ENCODE measurements at places on chromosomes 5 and 9.

- DNase-seq: no peak
Measured at GRCh38 chr9:121966706-121967105, 126.4 kb downstream of the TTLL11 start.

DNA sequence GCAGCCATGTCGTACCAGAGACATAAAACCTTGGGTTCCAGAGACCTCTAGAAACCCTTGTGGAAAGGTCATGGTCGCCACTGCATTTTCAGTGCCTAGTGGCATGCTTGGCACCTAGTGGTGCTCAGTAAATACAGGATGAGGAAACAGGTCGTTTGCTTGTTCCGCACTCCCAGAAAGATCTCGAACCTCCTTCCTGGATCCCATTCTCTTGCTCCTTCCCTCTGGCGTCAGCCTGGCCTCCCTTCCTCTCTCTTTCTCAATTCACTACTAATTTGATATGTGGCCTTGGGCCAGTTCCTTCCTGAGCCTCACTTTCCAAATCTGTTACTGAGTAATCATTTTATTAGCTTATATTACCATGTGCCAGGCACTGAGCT, 4.4 kb downstream of the NDST1 start:
- no peak for DNase-seq

DNA sequence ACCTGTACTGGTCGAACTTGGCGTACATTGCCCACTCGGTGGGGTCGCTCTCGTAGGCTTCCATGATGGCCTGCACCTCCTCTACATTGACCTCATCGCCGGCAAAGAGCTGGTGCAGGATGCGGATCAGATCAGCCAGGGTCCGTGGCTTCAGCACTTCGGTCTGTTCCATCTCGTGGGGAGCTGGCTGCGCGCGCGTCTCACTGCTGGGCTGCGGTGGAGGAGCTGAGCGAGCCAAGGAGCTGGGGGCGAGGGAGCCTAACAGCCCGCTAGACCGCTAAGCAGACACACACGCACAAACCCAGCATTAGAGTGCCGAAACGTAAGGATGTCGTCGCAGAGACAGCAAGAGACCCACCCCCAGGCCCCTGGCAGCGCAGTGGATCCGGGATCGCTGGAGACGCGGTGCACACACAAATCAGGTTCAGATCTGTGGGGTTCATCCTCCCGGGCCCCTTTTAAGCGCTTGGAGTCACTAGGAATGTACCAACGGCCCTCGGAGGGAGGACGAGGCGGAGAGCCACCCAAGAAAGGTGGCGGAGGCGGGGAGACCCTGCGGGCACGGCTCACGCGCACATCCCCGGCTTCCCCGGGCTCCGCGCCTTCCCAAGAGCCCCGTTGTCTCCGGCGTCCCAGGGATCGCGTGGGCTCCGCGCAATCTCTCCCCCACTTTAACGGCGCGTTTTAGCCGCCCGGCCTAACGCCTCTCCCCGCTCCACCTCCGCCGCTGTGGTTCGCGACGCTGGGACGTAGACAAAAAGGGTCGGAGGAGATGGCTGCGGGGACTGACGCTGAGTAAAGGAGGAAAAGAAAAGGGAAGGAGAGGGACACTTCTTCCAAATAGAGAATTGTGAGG, at the start of gene CDO1:
TSS of gene CDO1 (minus strand) at position 434 of the 856 bp plus-strand sequence. CDS start at position 172, 262 bp downstream.
- DNase-seq: no peak

- no peak for DNase-seq
Measured at GRCh38 chr9:118121361-118121760, 417.2 kb downstream of the TLR4 start.

DNA sequence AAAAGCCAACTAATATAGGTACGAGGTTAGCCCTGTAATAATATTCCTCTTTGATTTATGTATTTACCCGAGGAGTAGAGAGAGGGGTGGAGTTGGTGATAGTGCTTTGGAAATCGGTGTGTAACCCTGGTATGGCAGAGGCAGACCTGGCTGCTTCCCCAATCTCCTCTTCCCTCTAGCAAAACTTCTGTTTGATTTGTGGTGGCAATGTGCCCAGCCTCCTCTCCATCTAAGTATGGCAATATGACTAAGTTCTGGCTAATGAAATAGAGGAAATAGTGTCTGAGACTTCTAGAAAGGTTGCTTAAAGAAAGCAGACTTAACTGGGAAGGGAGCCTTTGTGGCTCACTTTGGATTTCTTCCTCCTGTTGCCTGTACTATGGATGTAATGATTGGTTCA, 491.1 kb downstream of the ENC1 start:
- no peak for DNase-seq

GRCh38 chr5:137622850-137623249, 113.0 kb downstream of the KLHL3 start:
- no peak for DNase-seq

DNA sequence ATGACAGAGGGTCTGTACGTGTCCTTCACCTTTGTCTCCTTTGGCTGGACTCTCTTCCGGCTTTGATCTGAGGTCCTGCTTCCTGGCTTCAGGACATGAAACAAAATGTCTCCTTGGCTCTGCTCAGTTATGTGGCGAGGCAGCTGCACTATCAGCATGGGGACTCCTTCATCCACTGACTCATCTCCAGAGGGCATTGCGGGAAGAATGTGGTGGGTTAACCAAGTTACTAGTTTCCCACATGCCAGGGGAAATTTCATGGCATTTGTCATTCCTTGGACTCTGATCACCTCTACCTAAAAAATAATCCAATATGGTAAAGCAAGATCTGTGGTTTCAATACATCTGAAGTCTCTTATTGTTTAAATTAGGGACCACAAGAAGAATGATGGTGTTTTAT, 259.7 kb downstream of the MED10 start:
- no peak for DNase-seq

- no peak for DNase-seq
Measured at GRCh38 chr5:141223112-141223783, at the start of gene PCDHB14. PCDHB14 (plus strand) TSS chr5:141223343; CDS start chr5:141223506, 163 bp downstream.

DNA sequence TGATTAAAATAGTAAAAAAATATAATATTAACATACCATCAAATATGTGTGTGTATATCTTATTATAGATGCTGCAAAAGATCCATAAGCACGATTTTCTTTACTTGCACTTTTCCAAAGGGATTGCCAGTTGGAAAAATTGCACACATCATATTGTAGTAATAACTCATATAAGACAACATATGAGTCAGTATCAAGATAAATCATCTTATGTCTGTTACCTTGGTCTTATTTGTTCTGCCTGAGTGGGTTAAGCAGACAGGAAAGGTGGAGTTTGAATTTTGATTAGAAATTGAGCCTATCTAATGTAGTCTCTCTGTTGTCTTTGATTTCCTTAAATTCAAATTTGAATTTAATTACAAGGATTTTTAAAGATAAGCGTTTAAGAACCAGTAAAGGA, 24.6 kb downstream of the LYSMD3 start:
- no peak for DNase-seq

DNA sequence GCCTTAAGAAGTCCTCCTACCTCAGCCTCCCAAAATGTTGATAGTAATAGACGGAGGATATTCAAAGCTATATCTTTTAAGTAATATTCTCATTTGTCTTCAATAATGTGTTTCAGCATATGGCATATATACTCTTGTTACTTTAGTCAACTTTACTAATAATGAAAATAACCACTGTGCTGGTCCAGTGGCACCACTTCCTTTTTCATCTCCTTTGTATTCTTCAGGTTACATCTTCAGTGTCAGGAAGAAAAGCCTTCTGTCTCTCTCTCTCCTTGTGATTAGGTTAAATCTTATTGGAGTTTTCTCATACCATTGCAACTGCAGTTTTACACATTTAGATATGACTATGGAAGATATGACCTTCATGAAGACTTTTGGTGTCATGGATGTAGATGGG, 31.3 kb downstream of the PARP8 start:
- no peak for DNase-seq

DNA sequence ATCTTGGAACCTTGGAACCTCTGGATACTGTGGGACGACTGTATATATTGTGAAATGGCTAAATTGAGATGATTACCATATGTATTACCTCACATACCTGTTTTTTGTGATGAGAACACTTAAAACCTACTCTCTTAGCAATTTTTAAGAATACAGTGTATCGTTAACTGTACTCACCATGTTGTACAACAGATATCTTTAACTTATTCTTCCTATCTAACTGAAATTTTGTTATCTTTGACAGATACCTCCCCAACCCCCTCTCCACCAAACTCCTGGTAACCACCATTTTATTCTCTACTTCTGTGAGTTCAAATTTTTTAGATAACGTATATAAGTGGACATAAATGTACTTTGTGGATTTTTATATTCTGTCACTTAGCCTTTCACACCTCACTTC, 126.5 kb downstream of the ZCCHC7 start:
- DNase-seq: no peak

DNA sequence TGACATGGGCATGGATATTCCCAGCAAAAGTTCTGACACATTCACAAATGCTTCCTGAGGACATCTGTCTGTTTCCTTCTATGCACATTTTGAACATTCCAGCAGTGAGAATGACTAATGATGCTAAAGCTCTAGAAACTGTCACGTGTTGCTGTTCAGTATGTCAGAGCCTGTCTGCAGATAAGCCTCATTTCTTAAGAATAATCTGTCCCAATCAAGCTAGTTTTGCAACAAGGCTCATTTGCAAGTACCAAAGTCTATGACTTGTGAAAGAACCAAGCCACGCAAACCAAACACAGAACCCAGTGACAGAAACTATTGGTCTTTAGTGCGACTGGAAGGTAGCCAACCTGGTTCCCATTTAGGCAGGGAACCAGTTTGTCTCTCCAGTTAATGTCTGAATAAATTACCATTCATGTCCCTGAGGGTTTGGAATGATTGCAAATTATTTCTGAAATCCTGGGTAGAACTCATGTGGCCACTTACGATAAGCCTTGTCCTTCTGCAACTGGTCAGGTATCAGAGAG, 178.5 kb downstream of the C9orf152 start:
- no peak for DNase-seq

GRCh38 chr9:124980431-124980830, 39.5 kb upstream of the GOLGA1 start:
- DNase-seq: no peak

- no peak for DNase-seq
Measured at GRCh38 chr5:10423022-10423421, 18.7 kb upstream of the ROPN1L start.

- DNase-seq: no peak
Measured at GRCh38 chr9:5840788-5841187, 7.9 kb upstream of the ERMP1 start.

- no peak for DNase-seq
Measured at GRCh38 chr5:168772316-168772961, 193.3 kb upstream of the PANK3 start.

DNA sequence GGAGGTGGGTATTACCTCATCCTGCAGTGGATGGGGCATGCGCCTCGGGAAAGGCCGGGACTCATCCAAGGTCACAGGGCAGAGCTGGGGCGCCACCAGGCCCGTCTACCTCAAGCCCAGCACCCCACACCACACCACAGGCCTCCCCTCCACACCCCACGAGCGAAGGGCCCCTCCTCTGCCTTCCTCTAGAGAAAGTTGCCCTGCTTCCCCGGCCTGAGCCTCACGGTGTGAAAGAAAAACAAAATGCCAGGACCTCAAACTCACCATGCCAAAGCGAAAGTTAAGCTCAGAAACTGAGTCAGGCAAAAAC, 161.1 kb downstream of the COL23A1 start:
- no peak for DNase-seq

- DNase-seq: no peak
Measured at GRCh38 chr5:122316656-122317055, 4.6 kb downstream of the SNCAIP start.

DNA sequence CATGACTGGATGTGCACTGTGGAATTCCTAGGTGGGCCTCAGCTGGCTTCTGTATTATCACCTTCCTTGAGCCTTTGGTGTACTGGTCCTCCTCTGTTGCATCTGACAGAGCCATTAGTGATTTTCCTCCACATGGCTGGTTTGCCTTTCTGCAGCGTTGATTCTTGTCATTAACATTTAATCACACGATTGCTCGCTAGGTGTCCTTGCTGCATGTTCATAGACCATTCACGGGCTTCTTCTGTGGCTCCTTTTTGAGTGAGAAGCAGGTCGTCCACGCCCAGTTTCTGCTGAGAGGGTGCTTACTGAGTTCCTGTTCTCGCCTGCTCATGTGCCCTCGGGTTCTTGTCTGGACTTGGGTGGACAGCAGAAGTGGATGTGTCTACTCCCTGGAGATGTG, 29.3 kb downstream of the ADAMTS16 start:
- no peak for DNase-seq

DNA sequence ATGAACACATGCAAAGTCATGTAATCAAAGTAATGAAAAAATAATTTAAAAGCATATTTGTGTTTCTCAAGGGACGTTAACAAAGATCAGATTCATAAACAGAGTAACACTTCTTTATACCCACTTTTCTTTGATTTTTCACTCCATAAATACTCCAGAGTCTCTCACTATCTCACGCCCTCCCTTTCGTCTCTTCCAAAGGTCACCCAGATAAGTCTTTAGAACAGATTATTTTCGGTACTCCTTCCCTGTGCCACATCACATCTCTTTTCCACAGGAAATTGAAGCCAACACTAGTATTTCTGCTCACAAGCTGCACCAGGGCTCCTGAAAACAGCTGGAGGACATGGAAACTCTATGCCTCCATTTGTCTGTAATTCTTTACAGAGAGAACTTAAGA, 15.4 kb upstream of the ALDOB start:
- DNase-seq: no peak

- DNase-seq: no peak
Measured at GRCh38 chr5:165334201-165334600, 1828.8 kb downstream of the MAT2B start.

DNA sequence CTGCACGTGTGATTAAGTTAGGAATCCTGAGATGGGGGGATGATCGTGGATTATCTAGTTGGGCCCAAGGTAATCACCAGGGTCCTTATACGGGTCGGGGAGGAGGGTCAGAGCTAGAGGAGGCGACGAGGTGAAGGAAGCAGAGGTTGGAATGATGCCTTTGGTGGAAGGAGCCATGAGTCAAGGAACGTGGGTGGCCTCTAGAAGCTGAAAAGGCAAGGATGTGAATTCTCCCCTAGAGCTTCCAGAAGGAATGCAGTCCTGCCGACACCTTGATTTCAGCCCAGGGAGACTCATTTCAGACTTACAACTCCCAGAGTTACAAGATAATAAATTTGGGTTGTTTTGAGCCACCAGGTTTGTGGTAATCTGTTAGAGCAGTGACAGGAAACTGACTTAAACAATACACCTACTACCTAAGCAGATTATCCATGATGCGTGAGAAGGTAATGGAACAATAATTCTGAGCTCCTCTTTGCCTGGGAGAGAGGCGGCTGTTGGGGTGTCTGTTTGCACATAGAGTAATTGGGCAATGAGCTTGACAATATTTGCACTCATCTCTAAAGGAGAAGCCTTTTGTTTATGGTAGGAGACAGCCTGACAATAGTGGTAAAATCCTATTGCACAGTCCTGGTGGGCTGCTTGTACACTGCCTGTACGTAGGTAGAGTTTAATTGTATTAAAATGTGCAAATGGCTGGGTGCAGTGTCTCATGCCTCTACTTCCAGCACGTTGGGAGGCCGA, 129.3 kb upstream of the IER5L start:
- DNase-seq: no peak

DNA sequence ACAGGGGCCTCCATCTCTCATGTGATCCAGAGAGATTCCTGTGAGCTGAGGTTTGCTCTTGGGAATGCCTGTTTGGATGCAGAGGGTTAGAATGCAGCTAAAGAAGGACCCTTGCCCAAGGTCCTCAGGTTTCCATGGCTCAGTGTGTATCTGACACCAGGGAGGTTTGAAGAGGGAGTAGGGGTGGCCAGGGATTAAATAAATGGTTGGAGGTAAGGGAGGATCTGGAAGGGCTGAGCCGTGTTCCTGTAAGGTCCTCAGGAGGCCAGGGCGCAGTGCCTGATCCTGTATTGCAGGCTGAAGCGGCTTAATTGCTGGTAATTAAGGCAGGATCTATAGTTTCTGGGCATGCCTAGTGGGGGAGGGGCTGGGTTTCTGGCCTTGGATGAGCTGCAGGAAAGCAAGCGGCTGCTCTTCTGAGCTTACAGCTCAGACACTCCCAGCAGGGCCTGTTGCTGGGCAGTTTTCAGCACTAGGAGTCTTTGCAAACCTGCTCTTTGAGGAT, 41.5 kb upstream of the MAP1B start:
- DNase-seq: no peak
